ENCODE measurements at places on chromosomes 3 and 15. TPM values are rescaled to one million over a fixed set of nuclear protein-coding genes. Genes with fewer than 3 reads are reported as not detected.

Gene FBXO45
- 20.9 TPM for total RNA-seq

Gene THBS1
- 0.80 TPM for total RNA-seq

Gene ASB14
- not detected for total RNA-seq

Gene SNTN
- total RNA-seq: not detected

Gene PKM
- total RNA-seq: 1,606 TPM

Gene MYD88
- 11.9 TPM for total RNA-seq

Gene HRG
- total RNA-seq: not detected

Gene CCR3
- total RNA-seq: not detected

DNA sequence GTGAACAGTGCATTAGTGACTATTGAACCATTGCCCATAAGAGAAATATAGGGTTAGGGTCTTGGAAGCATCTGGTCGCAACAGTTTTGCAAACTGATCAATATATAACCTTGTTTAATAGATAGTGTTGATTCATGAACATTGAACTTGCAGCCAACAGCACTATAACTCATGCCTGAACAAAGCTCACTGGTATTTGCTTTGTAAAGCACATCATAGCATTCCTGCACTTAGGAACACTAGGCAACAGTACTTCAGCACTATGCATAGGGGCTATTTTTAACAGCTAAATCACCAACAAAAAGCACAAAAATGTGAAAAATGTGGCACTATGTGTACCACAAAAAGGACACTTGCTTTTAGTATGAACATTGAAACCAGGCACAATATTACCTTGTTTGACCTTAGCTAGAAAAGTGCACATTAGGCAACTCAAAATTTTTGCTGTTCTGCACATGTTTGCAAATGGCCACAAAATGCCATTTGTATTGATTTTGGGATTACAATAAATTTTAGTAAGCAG, 68.0 kb downstream of the OXNAD1 start:
- no peak for DNase-seq

- no peak for DNase-seq
Measured at GRCh38 chr15:72481015-72481659, 7.0 kb downstream of the ARIH1 start.

DNA sequence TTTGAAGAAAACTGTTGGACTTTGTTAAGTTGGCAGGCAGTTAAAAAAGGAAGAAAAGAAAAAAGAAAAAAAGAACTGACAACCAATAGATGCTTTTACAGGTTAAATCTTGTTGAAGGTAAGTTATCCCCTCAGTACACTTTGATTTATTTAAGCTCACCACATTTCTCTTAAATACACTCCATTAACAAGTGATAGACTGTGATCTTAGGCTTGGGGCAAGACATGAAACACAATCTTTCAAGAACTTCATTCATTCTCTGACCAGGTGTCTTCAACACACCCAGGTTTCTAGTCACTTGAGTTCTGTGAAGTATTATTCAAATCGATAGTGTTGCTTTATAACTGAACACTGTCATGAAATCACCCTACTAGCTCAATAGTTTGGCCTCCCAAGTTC, 751.9 kb downstream of the ROBO1 start:
- DNase-seq: no peak

DNA sequence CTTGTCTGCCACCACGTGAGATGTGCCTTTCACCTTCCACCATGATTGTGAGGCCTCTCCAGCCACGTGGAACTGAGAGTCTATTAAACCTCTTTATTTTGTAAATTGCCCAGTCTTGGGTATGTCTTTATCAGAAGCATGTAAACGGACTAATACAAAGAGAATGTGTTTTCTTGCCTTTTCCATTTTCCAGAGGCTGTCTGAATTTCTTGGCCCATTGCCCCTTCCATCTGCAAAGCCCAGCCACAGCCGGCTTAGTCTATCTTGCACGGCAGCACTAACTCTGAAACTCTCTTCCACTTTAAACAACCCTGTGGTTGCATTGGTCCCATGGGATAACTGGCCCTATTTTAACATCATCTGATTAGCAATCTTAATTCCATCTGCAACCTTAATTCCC, 215.3 kb downstream of the LRTM1 start:
- no peak for DNase-seq

GRCh38 chr3:41250825-41251224, 51.5 kb downstream of the CTNNB1 start:
- no peak for DNase-seq

DNA sequence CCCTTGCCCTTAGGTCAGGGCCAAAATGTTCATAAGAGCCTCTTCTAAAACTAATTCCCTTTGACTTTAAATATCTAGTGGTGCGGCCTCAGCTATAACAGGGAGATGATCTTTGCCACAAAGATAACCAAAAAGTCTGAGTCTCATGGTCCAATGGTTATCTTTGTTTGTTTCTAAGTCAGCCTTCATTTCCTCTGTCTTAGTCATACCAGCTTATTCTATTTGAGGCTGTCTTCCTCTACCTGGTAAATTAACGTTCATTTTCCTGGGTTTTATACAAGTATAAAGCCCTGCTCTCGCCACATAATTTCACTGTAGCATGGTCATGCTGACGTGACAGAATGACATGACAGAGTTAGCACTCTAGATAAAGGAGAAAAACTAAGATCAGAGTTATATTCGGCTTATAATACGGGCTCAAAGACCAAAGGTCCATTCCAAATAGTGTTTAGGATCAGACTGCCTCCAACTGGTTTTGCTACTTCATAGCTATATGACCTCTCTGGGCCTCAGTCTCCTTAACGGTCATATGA, 18.4 kb downstream of the ZNF860 start:
- DNase-seq: no peak

DNA sequence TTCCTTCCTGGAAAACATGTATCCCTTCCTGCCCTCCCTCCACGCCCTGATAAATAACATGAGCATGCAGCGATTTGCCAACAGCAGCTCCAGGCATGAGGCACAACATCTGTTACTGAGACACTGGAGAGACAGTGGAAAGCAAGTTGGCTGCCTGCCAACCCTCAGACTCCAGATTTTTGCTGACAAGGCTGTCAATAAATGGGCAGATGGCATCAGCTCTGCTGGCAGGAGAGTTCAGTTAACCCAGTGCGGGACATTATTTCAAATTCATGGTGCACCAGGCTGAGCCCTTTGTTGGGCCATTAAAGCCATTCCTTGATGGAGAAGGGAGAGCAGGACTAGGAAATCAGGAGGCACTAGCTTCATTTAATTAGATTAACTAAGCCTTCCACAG, 293.3 kb downstream of the MEX3B start:
- DNase-seq: peak; percentile 80

DNA sequence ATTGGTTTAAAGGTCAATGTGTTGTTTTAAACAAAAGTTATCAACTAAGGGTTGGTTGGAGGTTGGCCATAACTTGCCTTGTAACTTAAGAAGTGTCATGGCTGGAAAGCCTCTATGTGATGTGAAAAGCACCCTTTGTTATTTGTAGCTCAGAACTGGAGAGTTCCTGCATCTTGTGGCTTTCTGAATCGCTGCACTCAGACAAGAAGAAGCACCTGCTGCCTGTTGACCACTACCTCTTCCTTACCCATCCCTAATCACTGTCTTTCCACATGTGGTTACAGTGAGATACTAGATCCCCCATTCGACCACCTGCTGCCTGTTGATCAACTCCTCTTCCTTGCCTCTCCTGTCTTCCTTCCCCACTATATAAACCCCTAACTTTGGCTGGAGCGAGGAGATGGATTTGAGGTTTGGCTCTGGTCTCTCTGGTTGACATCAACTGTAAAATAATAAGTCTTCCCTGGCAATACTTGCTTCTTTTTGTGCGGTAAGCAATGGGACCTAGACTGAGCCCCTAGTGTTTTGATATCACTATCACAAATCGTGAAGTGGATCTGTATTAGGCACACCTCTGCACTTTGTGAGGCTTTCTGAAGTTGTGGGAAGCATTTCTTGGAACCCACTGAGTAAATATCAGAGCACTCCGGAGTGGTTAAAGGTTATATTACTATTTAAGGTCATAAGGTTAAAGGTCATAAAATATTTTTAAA, 13.8 kb downstream of the RPL39L start:
- no peak for DNase-seq

GRCh38 chr3:182925944-182926337, 54.4 kb downstream of the DCUN1D1 start:
- no peak for DNase-seq

- DNase-seq: no peak
Measured at GRCh38 chr3:143731776-143732175, 116.5 kb downstream of the SLC9A9 start.

DNA sequence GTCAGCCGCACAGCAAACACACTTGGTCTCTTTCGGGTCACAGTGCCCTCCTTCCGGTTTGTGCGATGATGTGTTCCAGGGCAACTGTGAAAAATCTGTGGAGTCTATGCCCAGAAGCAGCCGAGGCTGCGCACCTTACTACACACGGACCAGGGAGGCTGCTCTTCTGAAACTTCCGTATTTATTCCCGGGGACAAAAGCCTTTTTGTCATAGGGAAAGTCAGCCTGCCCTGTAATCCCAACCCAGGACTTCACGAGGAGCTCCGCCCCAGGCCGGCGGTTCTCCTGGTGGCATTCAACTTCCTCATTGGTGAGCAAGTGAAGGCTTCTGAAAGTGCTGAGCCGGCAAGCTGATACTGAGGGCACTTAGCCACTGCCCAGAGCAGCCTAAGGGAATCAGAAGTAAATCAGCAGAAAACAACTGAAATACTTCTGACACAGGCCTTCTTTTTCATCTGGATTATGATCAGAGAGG, 126.5 kb downstream of the FMN1 start:
- DNase-seq: no peak

DNA sequence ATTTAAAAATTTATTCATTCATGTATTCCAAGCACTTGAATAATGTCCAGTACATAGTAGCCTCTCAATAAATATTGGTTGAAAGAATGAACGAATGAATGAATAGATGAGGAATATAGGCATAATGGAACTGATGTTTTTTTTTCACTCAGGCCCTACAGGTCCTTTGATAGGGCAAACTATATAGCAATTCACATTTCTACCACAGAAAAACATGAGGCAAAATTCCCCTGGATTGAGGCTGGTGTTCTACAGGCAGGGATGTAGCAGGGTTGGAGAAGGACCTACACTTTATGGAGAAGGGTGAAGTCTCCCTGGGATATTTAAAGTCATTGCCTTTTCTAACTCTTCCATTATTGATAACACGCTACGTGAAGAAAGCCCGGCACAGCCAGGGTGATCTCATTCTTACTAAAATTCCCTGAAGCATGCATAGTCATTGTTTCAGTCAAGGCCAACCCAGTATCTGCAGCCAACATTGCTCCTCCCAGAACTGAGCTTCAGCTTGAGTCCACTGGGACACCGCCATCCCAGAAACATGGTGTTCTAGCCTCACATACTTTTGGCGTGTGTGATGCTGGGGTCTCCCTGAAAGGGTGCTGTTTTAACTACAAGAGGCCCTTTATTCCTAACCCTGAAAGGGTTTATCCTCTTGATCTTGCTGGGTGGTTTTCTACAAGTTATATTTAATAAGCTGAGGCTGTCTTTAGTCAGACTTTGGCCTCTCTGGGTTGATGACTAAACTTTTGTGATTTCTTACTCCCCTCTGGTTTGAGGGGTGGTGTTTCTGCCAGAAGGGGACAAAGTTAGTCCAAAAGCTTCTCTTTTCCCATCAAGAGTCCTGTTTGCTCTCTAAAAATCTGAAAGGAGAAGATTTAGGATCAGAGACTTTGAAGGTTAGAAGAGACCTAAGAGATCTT, 25.9 kb upstream of the FBN1 start:
- DNase-seq: no peak

GRCh38 chr15:39230205-39230907, 350.5 kb upstream of the THBS1 start:
- no peak for DNase-seq

- no peak for DNase-seq
Measured at GRCh38 chr3:43640681-43641080, 18.9 kb upstream of the ANO10 start.

All from A673 (cell line).